ENCODE measurements at places on chromosomes 11 and 22.
A peak's percentile ranks its signal among the peaks of the same experiment; 100 is the strongest.

DNA sequence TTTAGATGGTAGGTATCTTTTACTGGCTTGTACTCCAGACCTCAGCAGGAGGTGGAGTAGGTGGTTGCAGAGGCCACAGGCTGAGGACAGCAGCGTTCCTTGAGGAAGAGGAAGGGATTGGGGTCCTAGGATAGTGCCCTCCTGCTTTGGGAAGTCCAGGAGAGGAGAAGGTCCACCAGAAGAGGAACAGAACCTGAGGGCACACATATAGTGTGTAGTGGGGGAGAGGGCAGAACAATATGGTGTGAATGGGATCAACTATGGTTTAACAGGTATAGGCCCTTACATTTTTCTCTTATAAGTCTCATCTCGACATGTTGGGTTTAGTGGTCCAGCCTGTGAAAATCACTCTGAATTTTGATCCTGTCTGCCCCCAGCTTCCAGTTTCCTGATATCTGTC is 229.1 kb upstream of the ZBED5 start:
- DNase-seq: no peak

- no peak for DNase-seq
Measured at GRCh38 chr11:64232182-64232966, 2.0 kb upstream of the VEGFB start.

GRCh38 chr11:27248576-27249509 is 114.2 kb downstream of the CCDC34 start:
- DNase-seq: no peak

GRCh38 chr22:37865510-37865909 is 16.3 kb downstream of the EIF3L start:
- no peak for DNase-seq

GRCh38 chr11:13765886-13766285 is 97.4 kb downstream of the FAR1 start:
- DNase-seq: no peak

DNA sequence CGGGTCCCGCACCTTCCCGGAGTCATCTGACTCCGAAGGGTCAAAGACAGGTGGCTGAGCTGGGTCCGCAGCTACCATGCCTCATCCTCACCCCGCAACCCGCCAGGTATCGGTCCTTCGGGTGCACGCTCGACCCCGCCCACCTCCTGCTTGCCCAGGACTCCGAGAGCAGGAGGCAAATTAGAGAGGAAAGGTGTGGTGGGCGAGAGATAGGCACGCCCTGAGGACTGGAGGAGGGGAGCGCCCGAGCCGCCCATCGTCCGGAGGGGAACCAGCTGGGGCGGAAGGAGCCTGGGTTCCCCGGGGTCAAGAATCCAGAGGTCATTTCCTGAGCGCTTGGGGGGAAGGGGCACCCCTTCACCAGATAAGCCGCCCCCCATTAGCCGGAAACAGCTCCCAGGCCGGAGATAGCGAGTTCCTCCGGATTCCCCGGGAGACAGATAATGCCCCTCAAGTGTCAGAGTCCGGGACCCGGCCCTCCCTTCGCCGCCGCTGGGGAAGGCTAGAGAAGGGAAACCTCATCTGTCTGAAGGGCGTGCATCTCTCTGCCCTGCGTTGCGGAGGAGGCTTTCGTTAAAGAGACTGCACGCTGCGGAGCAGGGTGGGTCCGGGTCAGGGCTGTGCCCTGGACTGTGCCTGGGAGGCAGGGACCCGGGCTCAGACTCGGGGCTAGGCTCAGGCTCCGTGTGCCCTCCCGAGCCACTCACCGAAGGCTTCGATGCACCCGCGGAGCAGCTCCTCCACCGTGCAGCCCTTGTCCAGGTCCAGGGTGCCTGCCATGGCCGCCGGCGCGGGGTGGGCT is 1.7 kb downstream of the RASGRP2 start:
- DNase-seq: peak; percentile 46

DNA sequence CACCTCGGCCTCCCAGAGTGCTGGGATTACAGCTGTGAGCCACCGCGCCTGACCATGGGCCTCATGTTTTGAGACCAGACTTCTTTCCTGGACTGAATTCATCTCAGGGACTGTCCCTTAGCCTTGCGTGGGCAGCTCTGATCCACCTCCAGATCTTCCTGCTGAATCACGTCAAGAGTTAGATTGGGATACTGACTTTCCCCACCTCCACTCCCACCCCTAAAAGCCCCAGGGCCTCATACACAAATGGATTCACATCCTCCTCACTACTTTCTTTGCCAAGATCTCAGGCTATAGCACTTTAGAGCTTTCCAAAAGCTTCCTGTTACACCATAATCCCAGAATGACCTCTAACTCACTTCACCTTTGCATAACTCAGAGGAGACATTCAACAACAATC is 12.1 kb downstream of the CCDC87 start:
- peak; percentile 1 for DNase-seq

DNA sequence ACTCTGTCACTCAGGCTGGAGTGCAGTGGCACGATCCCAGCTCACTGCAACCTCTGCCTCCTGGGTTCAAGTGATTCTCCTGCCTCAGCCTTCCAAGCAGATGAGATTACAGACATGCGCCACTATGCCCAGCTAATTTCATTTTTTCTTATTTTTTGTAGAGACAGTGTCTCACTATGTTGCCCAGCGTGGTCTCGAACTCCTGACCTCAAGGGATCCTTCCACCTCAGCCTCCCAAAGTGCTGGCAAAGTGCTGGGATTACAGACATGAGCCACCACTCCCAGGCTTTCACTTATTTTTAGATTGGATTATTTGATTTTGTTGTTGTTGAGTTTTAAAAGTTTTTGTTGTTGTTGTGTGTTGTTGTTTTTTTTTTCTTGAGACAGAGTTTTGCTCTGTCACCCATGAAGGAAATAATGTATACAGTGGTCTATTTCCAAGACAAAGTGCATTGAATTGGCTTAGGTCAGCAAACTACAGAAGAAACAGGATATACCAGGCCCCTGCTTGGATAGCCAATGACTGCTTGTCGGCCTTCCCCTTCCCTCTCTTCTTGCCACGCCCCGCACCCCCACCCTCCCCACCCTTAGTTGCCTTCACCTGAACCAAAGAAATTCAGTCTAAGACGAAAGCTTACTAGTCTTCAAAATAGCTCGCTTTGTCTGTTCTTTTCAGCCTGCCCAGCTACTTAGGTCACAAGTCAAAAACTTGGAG is 91.8 kb upstream of the CLDN5 start:
- no peak for DNase-seq

- no peak for DNase-seq
Measured at GRCh38 chr22:17968126-17968525, 56.2 kb downstream of the MICAL3 start.

Data from stimulated activated naive CD4-positive, alpha-beta T cell treated with Interleukin-2 at 50 U/mL for 16 hours (primary cell).